LNCaP clone FGC (cell line): ENCODE measurements at places on chromosomes 2 and 18.
A peak's percentile ranks its signal among the peaks of the same experiment; 100 is the strongest.

GRCh38 chr2:219752726-219753125 is 125.3 kb downstream of the SLC4A3 start:
- DNase-seq: no peak

- DNase-seq: no peak
Measured at GRCh38 chr2:172066394-172066886, 18.9 kb upstream of the DLX1 start.

- no peak for DNase-seq
Measured at GRCh38 chr2:206213514-206213845, 53.8 kb downstream of the EEF1B2 start.

GRCh38 chr18:70457223-70457622 is 168.4 kb downstream of the SOCS6 start:
- no peak for DNase-seq

DNA sequence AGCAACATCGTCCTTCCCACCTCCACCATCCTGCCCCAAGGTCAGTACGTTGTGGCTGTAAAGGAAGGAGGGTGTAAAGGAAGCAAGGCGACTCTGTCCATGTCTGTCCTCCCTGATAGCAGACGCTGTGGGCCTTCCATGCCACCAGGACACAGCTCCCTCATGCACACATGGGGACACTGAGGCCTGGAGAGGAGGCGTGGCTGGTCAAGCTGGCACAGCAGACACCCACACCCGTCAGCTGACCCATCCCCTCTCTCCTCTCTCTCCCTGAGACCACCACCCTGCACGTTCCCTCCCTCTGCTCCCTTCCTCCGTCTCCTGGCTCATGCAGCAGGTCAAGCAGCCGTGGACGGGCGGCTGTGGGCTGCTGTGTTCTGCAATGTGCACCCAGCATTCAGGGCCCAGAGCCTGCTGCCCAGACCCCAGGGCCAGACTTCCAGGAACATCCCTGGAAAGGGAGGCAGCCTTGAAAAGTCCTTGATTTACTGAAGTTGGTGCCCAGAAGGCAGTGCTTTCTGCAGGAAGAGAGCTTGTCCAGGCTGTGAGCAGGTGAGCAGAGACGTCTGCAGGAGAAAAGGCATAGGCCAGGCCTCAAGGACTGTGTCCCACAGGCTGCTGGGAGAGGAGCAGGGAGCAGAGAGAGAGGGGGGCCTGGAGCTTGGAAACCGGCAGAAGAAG is 133.6 kb downstream of the DDX1 start:
- DNase-seq: no peak

DNA sequence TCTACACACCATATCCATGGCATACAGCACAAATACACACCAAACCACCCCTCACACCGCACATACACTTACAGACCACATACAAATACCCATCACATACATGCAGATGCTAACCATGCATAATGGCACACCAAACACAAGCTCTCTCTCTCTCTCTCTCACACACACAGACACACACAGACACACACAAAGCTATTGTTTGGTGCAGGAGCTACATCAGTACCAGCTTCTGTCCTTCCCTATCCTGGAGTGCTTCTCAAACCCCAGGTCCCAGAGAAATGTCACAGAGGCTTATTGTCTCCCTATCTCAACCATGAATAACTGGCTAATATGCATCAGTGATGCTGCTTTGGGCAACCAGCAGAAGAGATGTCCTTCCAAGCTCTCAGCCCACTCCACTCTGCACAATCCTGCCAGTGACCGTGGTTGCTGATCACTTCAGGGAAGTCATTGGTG is 36.5 kb upstream of the ST3GAL5 start:
- DNase-seq: no peak

- no peak for DNase-seq
Measured at GRCh38 chr2:157785866-157786662, 90.1 kb downstream of the ACVR1 start.

DNA sequence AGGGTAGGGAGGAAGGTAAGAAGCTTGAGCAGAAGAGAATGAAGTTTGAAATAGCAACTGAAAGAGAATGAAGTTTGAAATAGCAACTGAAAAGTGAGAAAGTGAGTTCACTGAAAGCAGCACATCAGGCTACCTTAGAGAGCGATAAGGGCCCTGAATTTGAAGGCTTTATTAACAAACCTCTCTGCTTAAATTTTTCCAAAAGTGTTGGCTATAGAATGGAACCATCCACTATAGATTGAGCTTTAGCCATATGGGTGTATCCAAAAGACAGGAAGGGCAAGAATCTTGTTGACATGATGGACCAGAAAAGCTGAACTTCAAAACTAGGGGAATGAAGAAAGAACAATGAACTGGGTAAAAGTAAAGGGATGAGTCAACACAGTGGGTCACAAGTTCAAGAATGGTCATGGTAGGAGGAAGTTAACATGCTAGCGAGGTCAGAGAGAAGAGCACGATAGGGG is 122.5 kb downstream of the ASXL3 start:
- DNase-seq: no peak

- DNase-seq: no peak
Measured at GRCh38 chr2:20675701-20676352, 8.9 kb downstream of the GDF7 start.

GRCh38 chr2:29782549-29783458 is 138.6 kb downstream of the ALK start:
- DNase-seq: no peak

DNA sequence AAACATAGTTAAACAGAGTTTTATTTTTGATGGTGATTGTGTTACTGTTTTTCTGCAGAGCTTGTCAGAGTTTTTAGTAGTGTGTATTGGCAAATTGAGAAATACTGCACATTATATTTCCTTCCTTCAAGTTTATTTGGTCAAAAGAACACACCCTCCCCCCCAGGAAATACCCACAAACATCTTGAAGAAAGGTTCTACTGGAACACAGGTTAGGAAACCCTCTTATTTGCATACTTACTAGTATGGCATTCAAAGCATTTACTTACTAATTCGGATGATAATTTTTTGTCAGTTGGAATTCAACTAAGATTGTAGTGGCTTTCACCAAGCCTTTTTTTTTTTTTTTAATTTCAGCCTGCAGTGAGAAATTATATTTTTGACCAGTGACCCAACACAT is 9.1 kb downstream of the CAB39 start:
- no peak for DNase-seq

DNA sequence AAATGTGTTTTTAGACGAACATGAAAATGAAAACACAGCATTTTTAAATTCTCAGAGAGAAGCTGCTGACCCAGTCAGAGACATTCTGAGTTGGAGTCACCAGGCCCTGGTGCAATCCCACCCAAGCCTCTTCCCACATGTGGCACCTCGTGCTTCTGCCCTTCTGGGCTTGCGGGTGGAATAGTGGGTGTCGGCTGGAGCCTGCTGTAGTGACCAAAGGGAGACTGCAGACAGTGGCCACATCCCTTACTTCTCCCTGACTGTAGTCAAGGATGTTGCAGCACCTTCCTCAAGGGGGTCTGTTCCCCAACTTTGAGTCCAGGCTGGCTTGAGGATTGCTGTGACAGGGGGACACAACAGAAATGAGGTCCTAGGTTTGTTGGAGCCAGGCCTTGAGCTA is 104.4 kb upstream of the GLI2 start:
- no peak for DNase-seq

DNA sequence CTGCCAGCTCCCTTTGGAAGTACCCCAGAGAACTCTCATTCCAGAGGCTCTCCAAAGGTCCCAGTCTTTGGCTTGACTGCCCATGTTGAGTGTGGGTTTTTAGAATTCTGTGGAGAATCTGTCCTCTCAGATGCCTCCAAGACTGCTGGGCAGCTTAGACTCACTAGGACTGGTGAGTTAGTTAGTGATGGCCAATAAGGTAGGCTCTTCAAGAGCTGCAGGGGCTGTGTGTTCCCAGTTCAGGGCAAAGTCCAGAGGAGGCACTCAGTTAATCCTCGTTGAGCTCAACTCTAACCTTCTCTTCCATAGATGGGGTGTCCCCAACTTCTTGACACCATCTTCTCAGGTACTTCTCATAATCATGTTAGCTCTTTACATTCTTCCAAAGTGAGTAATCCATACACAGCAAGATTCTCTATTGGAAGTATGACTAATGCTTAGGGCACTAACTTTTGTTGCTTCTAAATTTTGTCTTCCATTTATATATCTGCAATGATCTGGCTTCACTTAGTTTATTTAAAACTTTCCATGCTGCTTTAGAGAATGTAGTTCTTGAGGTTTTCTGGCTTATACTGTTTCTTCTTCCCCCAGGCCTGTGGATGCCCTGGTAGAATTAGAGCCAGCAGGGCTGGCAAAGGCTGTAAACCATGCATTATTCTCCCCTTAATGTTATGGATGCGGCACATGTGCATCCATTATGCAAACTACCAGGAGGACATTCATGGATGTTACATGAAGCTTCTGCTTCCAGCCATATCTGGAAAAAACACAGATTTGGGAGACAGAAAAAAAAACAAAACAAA is 88.9 kb downstream of the POLE4 start:
- no peak for DNase-seq

GRCh38 chr2:217030081-217030480 is 170.2 kb upstream of the TNP1 start:
- DNase-seq: no peak

- no peak for DNase-seq
Measured at GRCh38 chr18:79402977-79403722, 7.4 kb downstream of the NFATC1 start.

- DNase-seq: no peak
Measured at GRCh38 chr2:217973008-217973787, 29.6 kb downstream of the TNS1 start.

- no peak for DNase-seq
Measured at GRCh38 chr18:64090876-64091275, 58.0 kb downstream of the LINC00305 start.

- DNase-seq: no peak
Measured at GRCh38 chr18:62601871-62602270, 79.0 kb downstream of the ZCCHC2 start.

DNA sequence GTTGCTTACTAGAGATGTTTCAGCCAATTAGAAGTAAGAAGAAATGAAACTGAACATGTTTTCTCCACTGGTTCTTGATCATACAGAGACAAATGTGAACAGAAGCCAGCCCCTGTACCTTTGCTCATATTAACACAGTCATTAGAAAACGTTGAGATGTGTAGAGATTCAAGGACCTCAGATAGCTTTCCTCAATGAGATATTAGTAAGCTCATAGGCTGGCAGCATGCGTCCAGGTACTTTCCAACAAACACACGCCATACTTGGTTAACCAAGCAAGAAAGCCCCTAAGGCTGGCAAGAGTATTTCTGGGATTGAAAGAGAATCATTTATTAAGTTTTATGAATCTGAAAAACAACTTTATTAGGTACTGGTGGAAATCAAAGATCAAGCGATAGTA is 37.5 kb downstream of the SLC5A7 start:
- no peak for DNase-seq

DNA sequence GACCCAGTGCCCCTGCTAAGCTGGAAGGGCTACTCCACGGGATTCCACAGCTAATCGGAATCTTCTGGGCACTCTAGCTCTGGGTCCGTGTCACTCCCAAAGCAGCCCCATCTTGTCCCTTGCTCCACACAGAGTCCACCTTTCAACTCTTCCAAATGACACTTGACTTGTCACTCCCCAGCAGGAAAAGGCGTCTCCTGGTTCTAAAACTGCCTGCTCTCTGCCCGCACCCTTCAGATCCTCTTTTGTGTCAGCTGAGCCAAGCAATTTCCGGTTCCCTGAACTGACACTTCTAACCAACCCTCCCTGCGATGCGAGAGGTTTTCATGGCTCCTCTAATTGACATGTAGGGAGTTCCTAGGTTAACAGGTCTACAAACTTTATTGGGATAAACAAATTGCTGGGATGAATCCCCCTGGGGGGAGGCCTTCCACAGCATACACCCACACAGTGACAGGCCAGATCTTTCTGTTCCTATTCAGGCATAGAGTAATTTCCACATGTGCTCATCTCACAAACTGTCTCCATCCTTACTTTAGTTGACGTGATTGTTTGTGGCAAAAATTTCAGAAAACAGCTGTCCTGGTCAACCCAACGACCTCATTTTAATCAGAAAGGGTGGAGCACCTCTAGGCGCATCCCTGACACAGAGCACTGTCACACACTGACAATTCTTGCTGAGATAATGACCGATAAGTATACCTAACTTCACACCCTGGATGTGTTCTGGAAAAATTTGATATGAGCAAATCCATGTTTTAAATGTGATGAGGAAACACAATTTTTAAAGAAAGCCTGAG is 104.9 kb downstream of the RBMS1 start:
- DNase-seq: no peak

GRCh38 chr2:121969166-121969565 is 213.7 kb downstream of the TSN start:
- peak; percentile 4 for DNase-seq

DNA sequence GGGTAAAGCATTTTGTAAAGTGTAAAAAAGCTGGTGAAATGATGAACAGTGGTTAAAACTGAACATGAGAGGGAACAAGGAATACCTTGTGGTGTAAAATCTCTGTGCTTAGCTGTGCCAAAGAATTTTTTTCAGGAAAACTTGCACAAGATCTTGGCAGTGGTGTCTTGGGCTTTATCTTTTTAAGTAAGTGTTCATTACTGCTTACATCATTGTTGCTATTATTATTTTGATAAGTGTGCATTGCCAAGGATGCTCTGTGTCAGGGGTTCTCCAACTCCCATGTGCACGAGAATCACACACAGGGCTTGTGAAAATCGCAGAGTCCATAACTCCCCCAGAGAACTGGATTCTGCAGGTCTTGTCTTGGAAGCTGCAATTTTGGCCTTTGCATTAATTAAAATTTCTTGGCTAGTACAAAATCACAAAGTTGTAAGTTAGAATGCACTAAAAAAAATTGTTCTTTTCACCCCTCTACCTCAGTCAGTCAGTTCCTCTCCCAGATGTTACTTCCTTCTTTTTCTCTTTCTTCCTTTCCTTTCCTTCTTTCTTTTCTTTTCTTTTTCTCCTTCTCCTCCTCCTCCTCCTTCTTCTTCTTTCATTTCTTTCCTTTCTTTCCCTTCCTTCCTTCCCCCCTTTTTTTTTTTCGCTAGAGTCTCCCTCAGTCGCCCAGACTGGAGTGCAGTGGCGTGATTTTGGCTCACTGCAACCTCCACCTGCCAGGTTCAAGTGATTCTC is 37.8 kb downstream of the GATA6 start:
- no peak for DNase-seq

- DNase-seq: no peak
Measured at GRCh38 chr18:77360315-77361190, 110.9 kb downstream of the GALR1 start.

GRCh38 chr18:11260961-11261461 is 111.6 kb upstream of the PIEZO2 start:
- no peak for DNase-seq

DNA sequence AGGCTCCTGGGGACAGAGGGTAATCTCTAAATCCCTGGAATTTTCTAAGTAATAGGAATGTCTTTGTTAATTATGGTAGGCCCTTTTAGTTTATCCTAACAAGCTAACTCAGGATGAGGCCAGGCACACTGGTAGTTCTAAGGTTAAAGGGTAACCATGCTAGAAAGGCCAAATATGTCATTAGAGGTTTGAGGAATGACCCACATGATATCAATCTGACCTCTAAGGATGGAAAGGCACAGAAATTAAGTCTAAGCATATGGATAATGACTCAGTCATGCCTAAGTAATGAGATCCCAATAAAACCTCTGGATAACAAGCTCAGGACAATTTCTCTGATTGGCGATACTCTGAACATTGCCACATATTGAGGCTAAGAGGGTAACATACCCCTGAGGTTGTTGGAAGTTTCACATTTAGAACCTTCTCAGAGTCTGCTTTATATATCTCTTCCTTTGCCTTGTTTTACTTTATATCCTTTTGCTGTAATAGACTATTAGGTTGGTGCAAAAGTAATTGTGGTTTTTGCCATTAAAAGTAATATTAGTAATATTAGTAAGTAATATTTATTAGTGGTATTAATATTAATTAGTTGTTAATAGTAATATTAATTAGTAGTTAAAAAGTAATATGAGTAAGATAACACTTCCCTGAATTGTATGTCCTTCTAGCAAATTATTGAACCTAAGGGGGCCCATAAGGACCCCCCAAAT is 806.3 kb upstream of the GCFC2 start:
- DNase-seq: no peak
